ENCODE measurements at places on chromosomes 4 and X.

DNA sequence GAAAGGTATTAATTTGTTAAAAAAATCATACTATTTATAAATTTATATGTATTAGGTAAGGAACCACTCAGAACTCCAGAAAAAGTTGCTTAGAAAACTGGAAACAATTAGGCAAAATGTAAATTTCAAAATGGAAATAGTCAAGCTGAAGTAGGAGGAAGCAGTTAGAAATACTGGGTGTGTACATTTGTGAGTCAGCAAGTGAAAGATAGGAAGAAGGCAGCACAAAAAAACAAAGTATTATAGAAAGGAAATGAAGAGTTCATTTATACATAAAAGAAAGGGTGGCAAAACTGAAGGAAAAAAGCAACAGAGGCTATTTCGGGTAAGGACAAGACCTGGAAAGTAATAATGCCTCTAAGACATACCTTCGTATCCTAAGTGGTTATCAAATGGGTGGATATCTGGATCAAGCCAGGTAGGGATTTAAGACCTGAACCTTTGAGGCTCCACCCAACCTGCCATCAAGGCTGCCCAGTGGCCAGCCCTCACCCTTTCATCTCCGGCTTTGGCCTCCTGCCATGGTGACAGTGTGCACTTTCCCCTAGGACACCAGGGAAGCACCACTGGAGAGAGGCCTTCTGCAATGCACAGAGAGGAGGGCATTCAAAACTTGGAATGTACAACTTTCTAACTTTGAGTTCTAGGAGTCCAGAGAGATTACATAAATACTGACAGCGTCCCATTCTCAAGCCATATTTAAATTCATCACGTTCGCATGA lies at the start of gene LRRC66:
TSS of gene LRRC66 (minus strand) at position 428 of the 722 bp plus-strand sequence. CDS start 2,750 bp downstream, outside the sequence.
- no peak for DNase-seq

GRCh38 chr4:69360271-69360670 lies 80.0 kb downstream of the UGT2B28 start:
- DNase-seq: no peak

DNA sequence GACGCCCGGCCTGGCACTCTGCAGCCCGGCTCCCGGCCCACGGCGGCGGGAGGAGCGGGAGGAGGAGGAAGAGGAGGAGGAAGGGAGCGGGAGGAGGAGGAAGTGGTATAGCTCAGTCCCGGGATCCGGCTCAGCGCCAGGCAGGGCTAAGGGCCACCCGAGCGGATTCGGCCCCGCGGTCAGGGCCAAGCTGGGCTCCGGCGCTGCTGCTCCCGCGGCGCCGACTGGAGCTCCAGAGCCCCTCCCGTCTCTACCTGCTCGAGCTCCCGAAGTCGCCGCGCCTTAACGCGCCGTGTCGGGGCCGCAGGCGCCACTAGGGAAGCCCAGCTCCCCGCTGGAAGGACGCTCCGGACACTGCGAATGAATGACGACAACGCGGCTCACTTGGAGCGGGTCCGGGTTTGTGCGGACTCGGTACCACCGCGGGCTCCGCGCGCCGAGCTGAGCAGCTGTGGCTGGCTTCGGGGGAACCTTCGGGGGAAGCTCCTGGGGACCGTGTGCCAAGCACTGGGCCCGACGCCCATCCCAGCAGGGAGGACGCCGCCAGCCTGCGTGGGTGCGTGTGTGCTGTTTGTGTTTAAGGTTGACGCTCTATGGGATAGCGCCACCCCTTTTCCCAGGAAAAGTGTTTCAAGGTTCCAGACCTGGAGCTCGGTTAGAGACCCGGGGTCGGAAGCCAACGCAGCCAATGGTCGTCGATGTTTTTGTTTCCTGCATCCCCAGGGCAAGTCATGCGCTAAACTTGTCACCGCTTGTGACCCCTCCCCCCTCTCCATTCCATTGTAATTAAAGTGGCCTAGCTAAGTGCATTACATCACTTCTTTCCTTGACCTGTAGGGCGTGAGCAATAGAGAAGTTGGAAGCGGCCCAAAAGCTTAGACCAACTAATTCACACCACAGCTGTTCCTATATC lies at the start of gene TBC1D9:
TSS of gene TBC1D9 (minus strand) at position 67 of the 913 bp plus-strand sequence. CDS start 340 bp downstream, outside the sequence.
- peak; percentile 83 for DNase-seq

- DNase-seq: no peak
These were observed 179.7 kb downstream of the STIM2 start for GRCh38 chr4:27040356-27040755.

DNA sequence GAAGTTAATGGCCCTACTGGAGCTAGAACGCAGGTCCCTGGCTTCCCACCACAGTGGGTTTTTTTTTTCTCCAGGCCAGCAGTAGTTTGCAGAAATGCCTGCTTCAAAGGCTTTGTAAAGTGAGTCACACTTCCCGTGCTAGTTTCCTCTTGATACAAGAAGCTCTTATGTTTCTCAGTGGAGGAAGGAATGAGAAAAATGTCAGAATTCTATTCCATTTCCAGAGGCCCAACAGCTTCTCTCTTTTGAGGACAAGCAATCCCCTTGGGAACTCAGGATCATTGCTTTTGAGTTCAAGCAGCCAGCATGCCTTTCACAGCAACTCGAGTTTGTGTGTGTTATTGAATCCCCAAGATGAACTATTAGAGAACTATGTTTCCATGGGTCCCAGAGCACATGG lies 134.3 kb downstream of the GUCY2F start:
- DNase-seq: no peak

DNA sequence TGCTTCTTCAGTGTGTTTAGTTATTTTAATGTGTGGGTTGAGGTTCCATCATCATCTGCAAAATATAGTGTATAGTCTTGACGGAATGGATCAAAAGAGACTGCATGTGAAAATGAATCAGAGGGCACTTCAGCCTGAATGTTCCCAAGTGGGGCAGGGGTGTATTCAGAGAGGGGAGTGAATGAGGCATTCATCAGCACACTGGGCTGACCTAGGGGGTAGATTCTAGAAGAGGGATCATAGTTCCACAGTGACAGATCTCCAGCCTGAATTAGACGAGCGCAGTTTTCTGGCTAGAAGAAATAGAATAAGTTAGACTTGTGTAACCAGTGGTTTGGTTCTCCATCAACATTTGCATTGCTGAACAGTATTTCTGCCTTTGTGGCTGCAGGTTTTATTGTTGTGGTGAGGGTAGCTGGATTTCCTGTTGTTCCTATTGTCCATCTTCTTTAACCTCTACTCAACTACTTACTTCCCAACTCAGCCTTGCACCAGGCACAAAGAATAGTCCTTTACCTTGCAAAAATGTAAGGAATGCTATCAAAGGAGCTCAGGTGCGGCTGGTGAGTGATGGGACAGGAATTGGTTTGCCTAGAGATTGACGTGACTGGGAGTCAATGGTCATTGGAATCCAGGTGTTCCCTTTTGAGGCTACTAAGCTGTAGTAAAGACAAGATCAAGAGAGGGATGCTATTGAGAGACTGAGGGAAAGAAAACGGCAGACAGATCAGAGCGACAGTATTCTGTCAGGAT lies 50.9 kb downstream of the NAP1L5 start:
- DNase-seq: no peak

GRCh38 chr4:27100713-27101112 lies 240.1 kb downstream of the STIM2 start:
- peak; percentile 14 for DNase-seq

GRCh38 chrX:125205918-125206665 lies 113.6 kb upstream of the TEX13C start:
- DNase-seq: no peak

- no peak for DNase-seq
These were observed 2.4 kb downstream of the MAN2B2 start for GRCh38 chr4:6577409-6577808.

DNA sequence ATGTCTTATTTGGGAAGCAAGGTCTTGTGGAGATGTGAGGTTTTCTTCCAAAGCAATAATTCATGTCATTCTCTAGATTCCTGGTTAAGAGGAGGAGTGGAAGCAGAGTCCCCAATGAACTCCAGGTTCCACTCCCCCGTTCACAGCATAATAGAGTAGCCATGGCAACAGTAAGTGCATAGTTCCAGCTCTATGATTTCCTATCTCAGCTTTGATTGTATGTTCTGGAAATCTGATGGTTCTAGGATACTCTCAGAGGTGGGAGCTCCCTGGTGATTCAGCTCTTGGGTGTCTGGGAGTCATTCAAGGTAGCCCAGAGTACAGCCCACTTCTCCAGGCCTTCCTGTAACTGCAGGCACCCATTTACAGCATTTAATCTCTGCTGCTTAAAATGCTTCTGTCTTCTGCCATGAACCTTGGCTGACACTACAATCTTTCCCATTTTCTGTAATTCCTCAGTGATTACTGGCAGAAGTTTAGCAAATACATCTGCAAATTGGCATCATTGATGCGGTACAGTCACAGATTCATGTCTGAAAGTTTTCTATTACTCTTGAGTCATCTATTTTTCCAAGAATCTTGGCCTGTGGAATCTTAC lies 242.0 kb downstream of the MAPK10 start:
- DNase-seq: no peak

GRCh38 chr4:156456830-156457229 lies 503.2 kb upstream of the CTSO start:
- no peak for DNase-seq

GRCh38 chr4:113604955-113605354 lies 156.6 kb downstream of the CAMK2D start:
- DNase-seq: no peak

GRCh38 chrX:3717742-3718420 lies 4.4 kb upstream of the PRKX start:
- no peak for DNase-seq

DNA sequence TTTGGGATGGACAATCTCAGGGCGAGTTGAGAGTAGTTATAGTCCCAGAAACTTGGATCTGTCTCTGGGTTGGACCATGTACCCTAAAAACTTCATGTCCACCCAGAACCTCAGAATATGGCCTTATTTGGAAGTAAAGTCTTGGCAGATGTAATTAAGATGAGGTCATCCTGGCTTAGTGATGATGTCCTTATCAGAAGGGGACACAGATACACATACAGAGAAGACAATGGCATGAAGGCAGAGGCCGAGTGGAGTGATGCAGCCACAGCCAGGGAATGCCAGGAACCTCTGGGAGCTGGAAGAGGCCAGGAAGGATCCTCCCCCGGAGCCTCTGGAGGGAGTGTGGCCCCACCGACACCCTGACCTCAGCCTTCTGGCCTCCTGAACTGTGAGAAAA lies 61.2 kb upstream of the STX18 start:
- DNase-seq: no peak

DNA sequence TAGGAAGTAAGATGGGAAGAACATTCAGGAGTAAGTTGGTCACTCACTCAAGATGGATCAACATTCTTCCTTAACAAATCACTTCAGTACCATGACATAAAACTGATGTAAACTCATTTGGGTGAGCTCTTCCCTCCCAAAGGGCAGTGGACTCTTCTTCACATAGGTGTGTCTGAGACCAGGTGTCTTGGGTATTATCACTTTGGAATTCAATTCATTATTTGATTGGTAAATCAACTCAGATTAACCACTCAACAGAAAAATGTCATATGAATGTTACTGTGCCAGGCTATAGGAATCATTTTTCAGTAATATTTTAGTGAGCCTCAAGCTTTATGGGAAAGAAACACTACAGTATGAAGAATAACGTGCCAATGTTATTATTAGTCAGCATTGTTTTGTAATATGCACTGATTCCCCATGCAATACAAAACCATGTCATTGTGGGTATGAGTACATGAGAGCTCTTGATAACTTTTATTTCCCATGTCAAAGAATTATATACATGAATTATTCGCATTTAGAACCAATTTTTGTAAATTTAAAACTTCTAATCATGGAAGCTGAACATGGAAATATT lies 58.6 kb upstream of the ETNPPL start:
- DNase-seq: no peak

DNA sequence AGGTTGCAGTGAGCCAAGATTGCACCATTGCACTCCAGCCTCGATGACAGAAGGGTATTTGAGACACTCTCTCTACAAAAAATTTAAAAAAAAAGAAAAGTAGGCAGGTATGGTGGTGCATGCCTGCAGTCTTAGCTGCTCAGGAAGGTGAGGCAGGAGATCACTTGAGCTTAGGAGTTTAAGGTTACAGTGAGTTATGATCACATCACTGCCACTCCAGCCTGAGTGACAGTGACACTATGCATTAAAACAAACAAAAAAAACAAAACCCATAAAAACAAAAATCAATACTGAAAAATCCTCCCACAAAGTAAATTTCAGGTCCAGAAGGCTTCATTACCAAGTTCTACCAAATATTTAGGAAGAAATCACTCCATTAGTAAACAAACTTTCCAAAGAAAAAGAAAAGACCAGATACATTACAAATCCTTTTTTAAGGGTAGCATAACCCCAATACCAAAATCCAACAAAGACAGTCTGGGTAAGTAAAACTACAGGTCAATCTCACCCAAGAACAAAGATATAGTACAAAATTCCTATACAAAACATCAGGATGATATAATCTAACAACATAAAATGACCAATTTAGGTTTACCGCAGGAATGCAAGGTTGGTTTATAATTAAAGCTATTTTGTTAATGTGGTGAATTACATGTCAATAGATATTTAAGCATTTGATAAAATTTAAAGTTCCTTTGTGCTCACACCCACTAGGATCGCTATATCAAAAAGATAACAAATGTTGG lies 11.7 kb downstream of the NELFA start:
- no peak for DNase-seq

- no peak for DNase-seq
These were observed 34.4 kb downstream of the INTU start for GRCh38 chr4:127667116-127667515.

- no peak for DNase-seq
These were observed 443.6 kb downstream of the IL15 start for GRCh38 chr4:142079959-142080358.

- DNase-seq: no peak
These were observed 212.1 kb upstream of the ATP6AP2 start for GRCh38 chrX:40368611-40369061.

DNA sequence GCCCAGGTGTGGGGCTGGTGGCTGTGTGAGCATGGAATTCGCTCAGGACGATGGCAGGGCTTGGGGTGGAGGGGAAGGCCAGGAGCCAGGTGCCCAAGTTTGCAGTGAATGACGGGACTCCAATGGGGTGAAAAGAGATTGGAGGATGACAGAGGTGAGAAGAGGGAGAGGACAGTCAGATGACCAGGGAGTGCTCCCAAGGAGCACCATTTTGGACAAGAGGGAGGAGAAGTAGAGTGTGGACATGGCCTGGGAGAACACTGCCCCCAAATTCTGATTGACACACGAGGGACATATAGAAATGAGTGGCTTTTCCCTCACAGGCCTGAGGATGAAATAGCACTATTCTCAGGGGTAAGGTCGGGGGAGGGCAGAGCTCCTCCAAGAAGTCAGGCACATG lies 6.7 kb downstream of the MRFAP1 start:
- DNase-seq: no peak

- no peak for DNase-seq
These were observed 190.6 kb downstream of the CCSER1 start for GRCh38 chr4:90317785-90318184.

- DNase-seq: no peak
These were observed 75.2 kb downstream of the GABRB1 start for GRCh38 chr4:47106561-47106960.

GRCh38 chrX:87516717-87517121 lies 883 bp upstream of the KLHL4 start:
- DNase-seq: no peak

GRCh38 chr4:94341481-94342370 lies 910 bp downstream of the HPGDS start:
- DNase-seq: no peak
